ENCODE measurements at places on chromosomes 11 and 22.

GRCh38 chr11:66559142-66559865, 9.1 kb downstream of the CTSF start:
- no peak overlapping the region for H3K27ac ChIP-seq
- H3K36me3 ChIP-seq = no peaks in the 10 kb centered on the region
- no peak for DNase-seq
- peaks cover 8% of the 10 kb centered on the region for H3K27me3 ChIP-seq

- H3K4me1 ChIP-seq = no peaks in the 10 kb centered on the region
- DNase-seq = no peak
- H3K27me3 ChIP-seq = no peaks in the 10 kb centered on the region
- H3K36me3 ChIP-seq = no peaks in the 10 kb centered on the region
Observed at GRCh38 chr11:33471541-33471940, 214.4 kb downstream of the HIPK3 start.

- no peak for DNase-seq
- no peak overlapping the region for H3K27ac ChIP-seq
- peaks cover 32% of the 10 kb centered on the region for H3K4me1 ChIP-seq
- H3K4me3 ChIP-seq = no peak overlapping the region
- H3K36me3 ChIP-seq = no peaks in the 10 kb centered on the region
Observed at GRCh38 chr22:37416389-37416788, 10.9 kb downstream of the ELFN2 start.

- no peak overlapping the region for H3K4me3 ChIP-seq
- H3K27me3 ChIP-seq = no peaks in the 10 kb centered on the region
- H3K36me3 ChIP-seq = no peaks in the 10 kb centered on the region
- H3K27ac ChIP-seq = no peak overlapping the region
Observed at GRCh38 chr22:10780281-10780680, 4747.7 kb upstream of the OR11H1 start.

DNA sequence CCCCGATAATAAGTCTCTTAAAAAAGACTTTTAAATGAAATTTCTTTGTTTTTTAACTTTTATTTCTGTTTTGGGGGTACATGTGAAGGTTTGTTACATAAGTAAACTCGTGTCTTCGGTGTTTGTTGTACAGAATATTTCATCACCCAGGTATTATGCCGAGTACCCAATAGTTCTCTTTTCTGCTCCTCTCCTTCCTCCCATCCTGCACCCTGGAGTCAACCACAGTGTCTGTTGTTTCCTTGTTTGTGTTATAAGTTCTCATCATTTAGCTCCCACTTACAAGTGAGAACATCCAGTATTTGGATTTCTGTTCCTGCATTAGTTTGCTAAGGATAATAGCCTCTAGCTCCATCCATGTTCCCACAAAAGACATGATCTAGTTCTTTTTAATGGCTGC, 1.6 kb upstream of the GSTP1 start:
- H3K36me3 ChIP-seq = no peaks in the 10 kb centered on the region
- peaks cover 8% of the 10 kb centered on the region for H3K27me3 ChIP-seq
- no peak overlapping the region for H3K4me3 ChIP-seq
- H3K27ac ChIP-seq = no peak overlapping the region
- DNase-seq = no peak

DNA sequence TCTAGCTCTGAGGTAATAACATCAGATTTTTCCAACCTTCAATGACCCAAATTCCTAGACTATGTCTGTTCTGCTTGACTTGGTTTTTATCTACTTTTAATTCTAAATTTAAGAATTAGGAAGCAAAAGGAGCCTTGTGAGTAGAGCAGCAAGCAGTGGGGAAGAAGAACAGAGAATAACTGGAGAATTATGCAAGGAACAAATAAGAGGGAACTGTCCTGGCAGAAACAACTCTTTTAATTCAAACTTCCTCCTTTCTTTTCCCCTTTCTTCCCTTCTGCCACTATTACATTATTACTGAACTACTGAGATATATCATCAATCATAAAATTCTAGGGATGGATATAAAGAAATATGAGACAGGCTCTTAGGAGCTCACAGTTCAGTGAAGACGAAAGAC, 276.1 kb downstream of the SBF2 start:
- no peaks in the 10 kb centered on the region for H3K27me3 ChIP-seq
- H3K4me1 ChIP-seq = no peaks in the 10 kb centered on the region
- no peak for DNase-seq
- no peak overlapping the region for H3K4me3 ChIP-seq

- H3K4me1 ChIP-seq = peaks cover 21% of the 10 kb centered on the region
- H3K4me3 ChIP-seq = no peak overlapping the region
- no peak for DNase-seq
- no peaks in the 10 kb centered on the region for H3K36me3 ChIP-seq
- H3K27ac ChIP-seq = no peak overlapping the region
Observed at GRCh38 chr22:29702931-29703501, 16.8 kb upstream of the CABP7 start.

GRCh38 chr11:128507936-128508335, 79.4 kb downstream of the ETS1 start:
- no peaks in the 10 kb centered on the region for H3K27me3 ChIP-seq
- no peak for DNase-seq
- peaks cover 90% of the 10 kb centered on the region for H3K36me3 ChIP-seq
- peak overlapping the region; percentile 89 for H3K4me3 ChIP-seq
- H3K27ac ChIP-seq = peak overlapping the region; percentile 93
- H3K4me1 ChIP-seq = peaks cover 85% of the 10 kb centered on the region

- H3K27ac ChIP-seq = no peak overlapping the region
- no peaks in the 10 kb centered on the region for H3K36me3 ChIP-seq
- H3K4me1 ChIP-seq = no peaks in the 10 kb centered on the region
- H3K27me3 ChIP-seq = peaks cover 7% of the 10 kb centered on the region
- no peak overlapping the region for H3K4me3 ChIP-seq
Observed at GRCh38 chr11:102712137-102712536, 6.6 kb upstream of the MMP27 start.

DNA sequence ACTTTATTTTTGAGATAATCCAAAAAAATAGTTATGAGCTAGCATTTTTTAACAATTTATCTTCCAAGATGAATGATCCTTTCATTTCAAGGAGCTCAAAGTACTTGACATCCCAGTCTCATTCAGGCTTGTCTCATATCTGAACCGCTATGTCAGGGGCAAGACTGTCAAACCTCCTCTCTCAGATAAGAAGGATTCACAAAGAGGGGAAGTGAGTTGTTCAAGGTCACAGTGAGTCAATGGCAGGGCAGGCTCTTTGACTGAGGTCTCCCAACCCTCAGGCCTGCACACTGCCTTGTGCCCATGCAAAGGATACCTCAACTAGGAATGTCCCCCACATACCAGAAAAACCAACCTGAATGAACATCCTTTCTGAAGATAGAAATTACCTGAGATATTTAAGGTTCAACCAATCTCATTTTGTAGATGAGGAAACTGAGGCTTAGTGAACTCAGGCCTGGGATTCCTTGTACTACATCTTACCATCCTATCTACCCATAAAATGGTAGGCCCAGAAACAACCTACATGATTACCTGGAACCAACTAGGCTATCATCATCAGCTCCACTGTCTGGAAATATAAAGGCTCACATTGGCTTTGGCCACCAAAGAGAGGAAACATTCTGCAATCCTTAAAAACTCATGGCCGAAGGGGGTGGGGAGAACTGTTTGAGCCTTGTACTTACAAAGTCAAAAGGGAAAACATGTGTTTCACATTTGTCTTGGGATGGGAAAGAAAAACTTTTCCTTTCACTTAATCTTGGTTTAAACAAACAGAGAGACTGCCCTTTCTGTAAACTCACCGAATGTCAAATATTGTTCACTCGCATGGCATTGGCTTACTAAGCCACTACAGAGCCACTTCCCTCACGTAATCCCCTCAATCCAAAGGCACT, 51.1 kb downstream of the LIF start:
- H3K27me3 ChIP-seq = no peaks in the 10 kb centered on the region
- no peaks in the 10 kb centered on the region for H3K36me3 ChIP-seq

- peak overlapping the region; percentile 91 for H3K27ac ChIP-seq
- H3K36me3 ChIP-seq = no peaks in the 10 kb centered on the region
- no peaks in the 10 kb centered on the region for H3K27me3 ChIP-seq
- DNase-seq = peak; percentile 86
Observed at GRCh38 chr22:46748908-46749675, 11.0 kb upstream of the CERK start.

- H3K4me1 ChIP-seq = no peaks in the 10 kb centered on the region
- no peak overlapping the region for H3K27ac ChIP-seq
- no peak overlapping the region for H3K4me3 ChIP-seq
Observed at GRCh38 chr11:101277036-101277435, 147.4 kb upstream of the PGR start.

GRCh38 chr11:88103337-88104206, 71.7 kb downstream of the RAB38 start:
- DNase-seq = no peak
- no peak overlapping the region for H3K27ac ChIP-seq
- no peaks in the 10 kb centered on the region for H3K36me3 ChIP-seq
- H3K4me3 ChIP-seq = no peak overlapping the region
- H3K4me1 ChIP-seq = no peaks in the 10 kb centered on the region

GRCh38 chr11:114133548-114134329, 74.2 kb downstream of the ZBTB16 start:
- H3K27me3 ChIP-seq = no peaks in the 10 kb centered on the region
- no peaks in the 10 kb centered on the region for H3K36me3 ChIP-seq
- DNase-seq = no peak
- no peak overlapping the region for H3K27ac ChIP-seq
- no peak overlapping the region for H3K4me3 ChIP-seq
- peaks cover 21% of the 10 kb centered on the region for H3K4me1 ChIP-seq

DNA sequence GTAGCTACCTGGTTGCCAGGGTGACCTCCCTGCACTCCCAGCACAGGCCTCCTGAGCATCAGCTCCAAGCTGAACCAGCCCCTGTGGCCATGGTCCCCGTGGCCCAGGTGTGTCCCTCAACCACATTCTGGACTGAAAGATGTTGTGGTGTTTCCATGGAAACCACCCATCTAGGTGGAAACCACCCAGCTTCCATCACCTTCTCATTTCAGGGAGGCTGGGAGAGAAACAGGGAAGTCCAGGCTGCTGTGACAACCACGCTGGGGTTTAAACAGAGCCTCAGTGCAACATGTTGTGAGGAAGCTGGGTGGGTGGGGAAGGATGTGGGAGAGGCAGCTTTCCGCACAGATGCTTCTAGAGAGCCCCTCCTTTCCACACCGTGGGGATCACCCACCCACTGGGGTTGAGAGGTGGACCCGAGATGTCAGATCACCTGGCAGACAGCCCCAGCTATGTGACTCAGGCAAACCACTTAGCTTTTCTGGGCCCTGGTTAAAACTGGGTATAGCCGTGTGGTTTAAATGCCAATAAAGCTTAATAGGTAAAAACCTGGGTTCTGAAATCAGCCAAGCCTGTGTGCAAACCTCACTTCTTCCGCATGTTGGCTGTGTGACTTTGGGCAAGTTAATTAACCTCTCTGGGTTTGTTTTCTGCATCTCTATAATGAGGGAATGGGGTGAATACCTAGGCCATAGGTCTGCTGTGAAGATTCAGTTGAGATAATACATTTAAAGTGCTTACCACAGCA, 46.4 kb downstream of the CD82 start:
- H3K4me3 ChIP-seq = no peak overlapping the region
- H3K36me3 ChIP-seq = peaks cover 40% of the 10 kb centered on the region
- peak overlapping the region; percentile 66 for H3K27ac ChIP-seq
- peak; percentile 58 for DNase-seq
- peaks cover 97% of the 10 kb centered on the region for H3K4me1 ChIP-seq
- no peaks in the 10 kb centered on the region for H3K27me3 ChIP-seq

DNA sequence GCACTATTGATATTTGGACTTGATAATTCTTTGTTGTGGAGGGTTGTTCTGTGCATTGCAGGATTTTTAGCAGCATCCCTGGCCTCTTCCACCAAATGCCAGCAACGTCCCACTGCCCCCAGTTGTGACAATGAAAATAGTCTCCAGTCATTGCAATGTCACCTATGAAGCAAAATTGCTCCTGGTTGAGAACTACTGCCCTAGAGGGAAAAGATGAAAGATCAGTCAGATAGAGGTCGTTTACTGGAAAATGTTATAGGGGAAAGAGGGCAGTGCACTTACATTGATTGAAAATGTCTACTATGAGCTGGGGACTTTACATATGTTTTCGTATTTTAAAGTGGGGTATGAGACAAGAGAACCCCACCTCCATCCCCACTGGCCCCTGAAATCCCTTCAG, 77.1 kb upstream of the FAM181B start:
- no peaks in the 10 kb centered on the region for H3K36me3 ChIP-seq
- no peaks in the 10 kb centered on the region for H3K4me1 ChIP-seq
- H3K4me3 ChIP-seq = no peak overlapping the region
- no peak for DNase-seq

GRCh38 chr11:69145050-69145380, 10.7 kb upstream of the SMIM38 start:
- H3K4me3 ChIP-seq = no peak overlapping the region
- no peaks in the 10 kb centered on the region for H3K4me1 ChIP-seq
- H3K27ac ChIP-seq = no peak overlapping the region
- H3K36me3 ChIP-seq = no peaks in the 10 kb centered on the region
- no peaks in the 10 kb centered on the region for H3K27me3 ChIP-seq

- H3K27ac ChIP-seq = no peak overlapping the region
- no peaks in the 10 kb centered on the region for H3K4me1 ChIP-seq
- no peak overlapping the region for H3K4me3 ChIP-seq
Observed at GRCh38 chr11:45605051-45605450, 60.4 kb downstream of the CHST1 start.

- no peak overlapping the region for H3K4me3 ChIP-seq
- no peaks in the 10 kb centered on the region for H3K4me1 ChIP-seq
- no peak overlapping the region for H3K27ac ChIP-seq
- no peaks in the 10 kb centered on the region for H3K36me3 ChIP-seq
- peaks cover 2% of the 10 kb centered on the region for H3K27me3 ChIP-seq
Observed at GRCh38 chr22:45553351-45554039, 50.8 kb downstream of the FBLN1 start.

GRCh38 chr11:16278273-16278672, 78.1 kb downstream of the SOX6 start:
- no peak overlapping the region for H3K27ac ChIP-seq
- H3K36me3 ChIP-seq = no peaks in the 10 kb centered on the region
- no peak overlapping the region for H3K4me3 ChIP-seq
- H3K4me1 ChIP-seq = no peaks in the 10 kb centered on the region
- no peak for DNase-seq
- H3K27me3 ChIP-seq = no peaks in the 10 kb centered on the region

DNA sequence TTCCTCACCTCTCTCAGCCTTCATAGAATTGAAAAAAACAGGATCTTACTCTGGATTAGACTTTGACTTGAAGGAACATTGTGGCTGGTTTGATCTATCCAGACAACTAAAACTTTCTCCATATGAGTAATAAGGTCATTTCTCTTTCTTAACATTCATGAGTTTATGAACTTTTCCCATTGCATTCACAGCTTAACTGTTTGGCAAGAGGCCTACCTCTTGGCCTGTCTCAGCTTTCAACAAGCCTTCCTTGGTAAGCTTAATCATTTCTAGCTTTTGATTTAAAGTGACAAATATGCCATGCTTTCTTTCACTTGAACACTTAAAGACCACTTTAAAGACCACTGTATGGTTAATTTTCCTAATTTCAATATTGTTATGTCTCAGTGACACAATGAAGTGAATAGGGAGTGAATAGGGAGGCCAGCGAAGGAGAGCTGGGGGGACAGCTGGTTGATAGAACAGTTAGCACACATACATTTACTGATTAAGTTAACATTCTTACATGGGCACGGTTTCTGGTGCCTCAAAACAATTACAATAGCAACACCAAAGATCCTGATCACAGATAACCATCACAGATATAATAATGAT, 17.0 kb downstream of the IMMP1L start:
- no peaks in the 10 kb centered on the region for H3K27me3 ChIP-seq
- no peak for DNase-seq
- no peak overlapping the region for H3K4me3 ChIP-seq
- H3K4me1 ChIP-seq = no peaks in the 10 kb centered on the region
- no peak overlapping the region for H3K27ac ChIP-seq
